Activated T-helper 17 cell treated with anti-CD3 and anti-CD28 coated beads, Interleukin-2, amount 50 U/mL, for 72 hours (primary cell): ENCODE measurements at places on chromosomes 3 and 15.
A peak's percentile ranks its signal among the peaks of the same experiment; 100 is the strongest.

DNA sequence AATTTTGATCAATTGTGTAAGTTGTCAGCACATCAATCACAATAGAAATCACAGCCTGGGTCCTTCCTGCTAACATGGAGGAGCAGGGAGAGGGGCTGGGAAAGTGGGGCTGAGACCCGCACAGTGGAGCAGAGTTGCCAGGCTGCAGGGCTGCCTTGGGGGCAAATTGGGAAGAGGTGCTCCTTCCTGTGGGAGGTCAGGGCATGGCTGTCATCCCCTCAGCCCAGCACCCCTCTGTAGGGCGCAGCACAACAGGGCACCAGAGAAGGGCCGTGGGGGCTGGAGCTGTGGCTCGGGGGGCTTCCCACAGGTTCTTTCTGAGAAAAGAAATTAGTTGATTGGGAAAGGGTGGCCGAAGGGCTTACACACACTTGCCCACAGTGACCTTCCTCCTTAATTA lies 126.3 kb downstream of the NSMCE3 start:
- no peak for ATAC-seq

DNA sequence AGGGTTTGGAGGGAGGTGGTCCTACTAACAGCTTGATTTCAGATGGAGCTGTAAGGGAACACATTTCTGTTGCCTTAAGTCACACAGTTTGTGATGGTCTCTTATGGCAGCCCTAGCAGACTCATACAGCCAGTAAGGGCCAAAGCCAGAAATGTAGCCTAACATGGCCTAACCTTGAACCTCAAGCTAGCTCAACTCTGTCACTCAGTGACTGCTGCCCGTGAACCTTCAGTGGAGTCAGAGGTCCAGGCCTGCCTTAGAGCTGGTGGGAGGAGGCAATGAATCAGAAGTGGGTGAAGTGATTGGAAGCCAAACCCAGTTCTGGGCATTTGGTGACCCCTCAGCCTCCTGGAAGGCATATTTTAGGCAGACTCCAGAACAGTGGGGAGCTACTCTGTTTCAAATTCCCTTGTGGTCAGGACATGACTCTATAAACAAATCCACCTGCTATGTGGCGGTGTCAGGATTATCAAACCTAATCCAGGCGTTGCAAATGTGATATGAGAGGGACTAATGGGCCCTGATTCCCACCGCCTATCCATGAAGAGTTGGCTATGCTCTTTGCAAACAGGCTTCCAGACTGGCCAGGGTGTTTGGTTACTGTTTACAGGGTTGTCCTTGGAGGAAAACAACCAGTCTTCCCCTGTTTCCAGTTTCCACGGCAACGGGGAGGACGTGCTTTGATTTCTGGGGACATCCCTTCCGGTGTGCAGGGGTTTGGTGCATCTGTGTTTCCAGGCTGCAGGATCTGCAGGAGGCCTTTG lies 105.9 kb upstream of the AGBL1 start:
- ATAC-seq, result no peak

GRCh38 chr3:150421799-150422548 lies 13.9 kb downstream of the TSC22D2 start:
- ATAC-seq, result no peak

DNA sequence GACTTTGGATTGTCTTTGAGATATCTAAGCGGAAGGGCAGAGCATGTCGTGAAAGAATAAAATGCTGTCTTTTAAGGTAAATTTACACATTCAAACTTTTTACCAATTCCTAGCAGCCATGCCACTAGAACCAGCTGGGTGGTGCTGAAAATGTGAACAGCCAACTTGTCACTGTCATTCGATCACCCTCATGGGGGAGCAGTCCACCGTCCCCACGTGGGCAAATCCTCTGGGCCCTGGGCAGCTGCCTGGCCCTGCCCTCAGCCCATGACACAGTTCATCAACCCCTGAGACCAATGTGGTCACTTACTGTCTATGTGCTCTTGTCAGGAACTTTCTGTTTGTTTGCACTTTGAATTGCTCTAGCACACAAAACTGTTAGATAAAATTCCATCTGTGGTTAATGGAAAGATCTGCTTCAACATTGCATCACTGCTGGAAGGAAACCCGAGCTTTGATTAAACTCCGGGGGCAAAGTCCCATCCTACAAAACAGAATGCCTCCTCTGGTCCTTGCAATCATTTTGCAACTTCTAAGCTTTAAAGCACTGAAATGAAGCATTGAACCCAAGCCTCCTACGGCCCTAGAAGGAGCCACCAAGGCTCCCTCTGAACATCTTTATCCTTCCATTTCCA lies 50.1 kb downstream of the PCSK6 start:
- no peak for ATAC-seq

DNA sequence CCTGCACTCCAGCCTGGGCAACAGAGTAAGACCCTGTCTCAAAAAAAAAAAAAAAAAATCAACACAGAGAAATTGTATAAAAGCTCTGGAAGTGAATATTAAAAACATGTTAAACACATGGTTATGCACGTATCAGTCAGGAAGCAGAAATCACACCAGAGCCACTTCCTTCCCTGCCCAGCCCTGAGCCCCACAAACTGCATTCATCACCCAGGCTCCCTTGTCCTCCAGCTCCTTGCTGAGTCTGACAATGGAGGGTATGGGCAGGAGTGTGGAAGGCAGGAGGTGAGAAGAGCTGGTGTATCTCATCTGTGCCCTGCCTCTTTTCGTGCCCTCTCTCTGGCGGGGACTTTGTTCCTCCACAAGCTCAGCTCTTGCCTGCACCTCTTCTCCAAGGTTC lies 12.1 kb upstream of the LOXL1 start:
- peak; percentile 68 for ATAC-seq
